ENCODE measurements at places on chromosomes 6 and 20. TPM values are rescaled to one million over a fixed set of nuclear protein-coding genes. Genes with fewer than 3 reads are reported as not detected.

The TPD52L2 gene
- 128 TPM for polyA plus RNA-seq

The PDYN gene
- polyA plus RNA-seq = not detected

The CNR1 gene
- polyA plus RNA-seq = not detected

The VEGFA gene
- 48.3 TPM for polyA plus RNA-seq

The BPI gene
- not detected for polyA plus RNA-seq
